ENCODE measurements at places on chromosomes 7 and 10.

DNA sequence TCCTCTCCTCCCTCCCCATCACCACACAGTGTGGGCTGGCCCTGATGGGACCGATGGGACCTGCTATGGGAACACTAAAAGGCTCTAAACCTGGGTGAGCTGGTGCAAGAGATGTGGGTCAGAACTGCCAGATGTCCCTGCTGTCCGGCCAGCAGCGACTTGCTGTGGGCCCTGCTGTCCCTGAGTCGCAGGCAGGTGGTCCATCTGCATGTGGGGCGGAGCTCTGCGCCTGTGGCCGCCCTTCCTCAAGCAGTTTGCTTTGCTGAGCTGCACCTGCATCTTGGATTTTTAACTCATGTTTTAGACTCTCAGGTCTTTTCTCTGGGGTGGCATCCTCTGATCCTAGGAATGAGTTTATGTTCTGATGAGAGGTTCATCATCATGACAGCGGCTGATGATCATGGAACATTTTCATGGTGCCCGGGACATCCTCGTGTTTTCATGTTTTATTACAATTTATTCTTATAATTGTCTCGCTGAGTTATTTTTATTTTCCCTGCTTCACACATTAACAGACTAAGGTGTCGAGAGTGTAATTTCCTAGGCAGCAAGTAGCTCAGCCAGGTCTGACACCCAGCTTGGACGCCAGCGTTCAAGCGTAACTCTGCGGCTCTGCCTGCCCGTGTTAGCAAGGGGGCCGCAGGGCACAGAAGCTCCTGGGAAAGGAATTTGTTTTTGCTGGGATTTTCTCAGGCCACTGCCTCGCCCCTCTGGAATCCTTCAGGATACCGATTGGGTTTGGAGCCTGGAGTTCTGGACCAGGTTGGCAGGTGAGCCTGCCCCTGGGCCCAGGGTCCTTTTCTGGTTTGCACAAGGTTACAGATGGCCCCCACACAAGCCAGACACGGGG lies 615.2 kb upstream of the FOXK1 start:
- DNase-seq: no peak

DNA sequence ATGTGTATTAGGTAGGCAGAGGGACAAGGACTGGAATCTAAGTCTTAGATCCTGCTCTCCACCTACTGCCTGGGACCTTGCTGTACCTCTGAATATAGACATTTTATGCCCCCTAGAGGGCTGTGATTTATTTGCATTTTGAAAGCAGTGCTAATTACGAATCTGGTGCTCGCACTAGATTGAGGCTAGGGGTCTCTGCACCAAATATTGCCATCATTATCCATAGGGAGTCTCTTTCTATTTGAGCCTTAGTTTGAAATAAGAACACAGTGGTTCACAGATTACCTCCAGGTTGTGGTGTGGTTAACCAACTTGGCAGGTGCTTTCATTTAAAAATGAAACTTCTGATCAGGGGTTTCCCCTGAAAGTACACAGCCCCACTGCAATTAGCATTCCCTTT lies 41.8 kb downstream of the CNNM1 start:
- no peak for DNase-seq

DNA sequence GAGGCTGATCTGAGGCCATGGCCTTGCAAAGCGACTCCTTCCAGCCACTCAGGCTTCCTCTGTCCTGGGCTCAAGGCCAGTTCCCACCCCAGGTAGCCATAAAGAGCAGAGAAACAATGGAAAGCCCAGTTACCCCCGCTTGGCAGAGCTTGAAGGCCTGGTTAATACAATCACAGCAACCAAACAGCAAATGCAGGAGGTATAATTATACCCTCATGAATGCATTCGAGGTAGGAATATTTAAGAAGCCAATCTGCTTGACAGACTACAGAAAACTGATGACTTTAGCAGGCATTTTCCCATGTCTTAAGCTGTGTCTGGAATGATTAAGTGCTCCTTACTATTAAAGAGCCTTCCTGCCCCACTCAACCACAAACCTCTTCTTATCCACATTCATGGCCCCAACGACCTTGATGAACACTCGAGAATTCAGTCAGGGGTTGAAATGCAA lies 114.1 kb upstream of the MACROH2A2 start:
- no peak for DNase-seq

DNA sequence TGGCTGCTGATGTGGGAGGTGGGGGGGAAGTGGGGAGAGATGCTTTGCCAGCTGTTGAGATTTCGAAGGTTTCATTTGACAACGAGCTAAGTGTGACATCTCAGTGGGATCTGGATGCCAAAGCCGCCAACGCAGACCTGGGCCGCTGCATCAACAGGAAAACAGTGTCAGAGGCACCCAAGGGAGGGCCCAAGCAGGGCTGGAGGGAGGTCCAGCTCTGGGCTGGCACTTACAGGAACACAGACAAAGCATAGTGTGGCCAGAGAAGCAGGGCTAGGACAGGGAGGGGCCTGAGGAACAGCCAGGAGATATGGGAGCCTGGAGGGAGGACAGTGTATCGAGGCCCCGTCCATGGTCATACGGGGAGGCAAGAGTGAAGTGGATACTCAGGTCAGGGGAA lies 73.1 kb downstream of the GTF2IRD1 start:
- no peak for DNase-seq

DNA sequence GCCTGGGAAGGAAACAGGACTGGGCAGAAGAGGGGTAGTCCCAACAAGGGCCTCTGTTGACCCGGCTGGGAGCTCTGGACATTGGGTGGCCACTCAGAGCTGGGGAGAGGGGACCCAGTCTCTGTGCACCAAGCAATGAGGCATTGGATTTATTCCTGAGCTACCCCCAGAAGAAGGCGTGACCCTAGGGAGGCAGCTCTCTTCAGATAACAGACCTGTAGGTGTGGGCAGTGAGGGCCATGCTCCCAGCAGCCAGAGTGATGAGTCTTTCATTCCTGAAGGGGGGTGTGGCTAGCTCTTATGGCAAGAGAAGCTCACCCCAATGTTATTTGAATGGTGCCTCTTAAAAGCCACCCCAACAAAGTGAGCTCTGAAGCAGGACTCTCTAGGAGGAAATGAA lies 20.4 kb downstream of the TEX36 start:
- DNase-seq: peak; percentile 4

- DNase-seq: no peak
These were observed 70.5 kb downstream of the SFMBT2 start for GRCh38 chr10:7340179-7340874.

DNA sequence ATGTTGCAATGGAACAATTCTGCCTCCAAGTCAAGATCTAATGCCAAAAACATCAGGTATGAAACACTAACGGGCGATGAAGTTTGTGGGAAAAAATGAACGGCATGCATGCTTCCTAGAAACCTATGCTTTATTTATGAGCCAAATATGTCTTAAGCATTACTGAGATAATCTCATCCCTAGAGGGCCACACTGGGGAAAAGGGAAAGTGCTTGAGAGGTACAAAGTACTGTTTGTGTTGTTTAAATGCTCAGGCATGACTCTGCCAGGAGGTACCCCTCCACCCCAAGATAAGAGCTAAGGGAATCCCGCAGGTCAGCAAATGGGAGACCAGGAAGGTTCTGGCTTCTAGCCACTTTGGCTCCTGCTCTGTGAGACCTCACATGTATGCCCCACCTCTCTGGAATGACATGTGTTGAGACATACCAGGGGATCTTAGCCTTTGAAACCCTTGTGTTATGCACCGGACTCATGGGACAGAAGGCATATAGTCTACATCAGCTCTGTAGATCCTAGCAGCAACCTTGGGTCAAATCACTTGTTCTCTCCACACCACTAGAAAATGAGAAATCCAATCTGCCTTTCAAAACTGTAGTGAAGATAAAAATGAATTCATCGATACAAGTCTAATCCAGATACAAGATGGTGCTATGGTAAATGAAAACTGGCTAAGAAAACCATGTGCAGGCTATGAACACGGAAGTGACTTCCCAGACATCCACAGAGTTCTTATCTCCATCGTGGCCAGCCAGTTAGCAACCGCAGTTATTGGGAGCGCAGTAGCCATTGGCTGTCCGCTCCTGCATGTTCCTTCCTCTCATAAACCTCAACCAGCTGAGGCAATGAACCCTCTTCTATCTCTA lies 61.0 kb downstream of the CREB3L2 start:
- no peak for DNase-seq

- DNase-seq: no peak
These were observed 135.8 kb downstream of the RGS10 start for GRCh38 chr10:119406601-119407253.

DNA sequence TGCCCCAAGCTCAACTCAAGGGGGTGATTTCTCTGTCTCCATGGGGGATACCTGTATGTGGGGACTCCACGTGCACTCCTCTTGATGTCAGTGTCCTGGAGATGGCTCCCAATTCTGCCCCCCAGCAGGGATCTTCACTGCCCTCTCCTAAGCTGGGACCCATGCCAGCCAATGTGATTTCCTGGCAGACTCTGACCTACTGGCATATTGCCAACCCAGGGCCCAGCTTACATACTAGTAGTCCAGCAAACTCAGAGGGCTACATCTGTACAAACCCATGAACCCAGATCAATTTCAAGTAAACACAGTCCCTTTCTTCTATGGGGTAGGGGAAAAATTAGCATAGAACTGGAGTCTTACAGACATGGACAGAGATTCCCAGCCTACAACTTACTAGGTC lies 26.2 kb upstream of the BMPR1A start:
- no peak for DNase-seq

DNA sequence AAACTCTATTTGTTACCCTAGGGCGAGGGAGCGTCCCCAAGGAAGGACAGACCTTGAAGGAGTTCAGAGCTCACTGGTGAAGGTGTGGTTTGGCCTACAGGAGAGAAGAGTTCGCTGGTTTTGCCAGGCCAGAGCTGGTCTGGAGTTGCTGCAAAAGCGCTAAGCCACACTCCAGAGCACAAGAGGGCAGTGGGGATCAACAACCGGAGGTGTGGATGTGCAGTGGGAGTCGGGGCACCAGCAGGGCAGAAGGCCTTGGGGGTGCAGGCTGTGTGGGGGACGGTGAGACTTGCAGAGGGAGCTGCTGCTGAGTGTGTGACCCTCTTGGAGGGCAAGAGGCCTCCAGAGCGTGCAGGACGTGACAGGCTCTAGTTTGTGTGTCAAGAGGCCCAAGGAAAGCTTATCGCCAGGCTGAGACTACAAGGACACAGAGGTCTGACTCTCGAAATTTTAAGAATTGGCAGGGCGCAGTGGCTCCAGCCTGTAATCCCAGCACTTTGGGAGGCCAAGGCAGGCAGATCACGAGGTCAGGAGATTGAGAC lies 14.3 kb upstream of the CUL1 start:
- DNase-seq: no peak

- no peak for DNase-seq
These were observed 134.4 kb downstream of the ARHGAP21 start for GRCh38 chr10:24589265-24589664.

DNA sequence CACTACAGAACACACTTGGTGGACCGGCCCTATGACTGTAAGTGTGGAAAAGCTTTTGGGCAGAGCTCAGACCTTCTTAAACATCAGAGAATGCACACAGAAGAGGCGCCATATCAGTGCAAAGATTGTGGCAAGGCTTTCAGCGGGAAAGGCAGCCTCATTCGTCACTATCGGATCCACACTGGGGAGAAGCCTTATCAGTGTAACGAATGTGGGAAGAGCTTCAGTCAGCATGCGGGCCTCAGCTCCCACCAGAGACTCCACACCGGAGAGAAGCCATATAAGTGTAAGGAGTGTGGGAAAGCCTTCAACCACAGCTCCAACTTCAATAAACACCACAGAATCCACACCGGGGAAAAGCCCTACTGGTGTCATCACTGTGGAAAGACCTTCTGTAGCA lies 14.6 kb downstream of the ZSCAN21 start:
- DNase-seq: no peak

DNA sequence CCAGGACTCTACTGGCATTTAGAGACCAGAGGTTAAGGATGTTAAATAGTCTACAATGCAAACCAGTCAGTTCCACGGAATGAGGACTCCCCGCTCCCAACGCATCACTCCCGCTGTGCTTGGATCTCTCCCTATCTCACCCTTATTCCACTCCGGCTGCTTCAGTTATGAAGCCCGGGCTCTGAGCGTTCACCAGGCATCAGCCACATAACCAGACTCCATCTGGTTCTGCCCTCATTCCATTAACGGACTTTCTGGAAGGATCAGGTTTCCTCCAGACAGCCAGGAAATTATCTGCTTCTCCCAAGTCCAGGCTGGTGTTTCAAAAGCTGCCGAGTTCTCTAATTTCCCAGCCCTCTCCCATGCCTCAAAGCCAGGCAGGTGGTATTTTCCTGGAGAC lies 499.3 kb downstream of the GLRX3 start:
- DNase-seq: no peak

- no peak for DNase-seq
These were observed 71.2 kb upstream of the IL6 start for GRCh38 chr7:22655781-22656180.

GRCh38 chr10:104218751-104219150 lies 13.4 kb downstream of the CFAP43 start:
- DNase-seq: no peak

DNA sequence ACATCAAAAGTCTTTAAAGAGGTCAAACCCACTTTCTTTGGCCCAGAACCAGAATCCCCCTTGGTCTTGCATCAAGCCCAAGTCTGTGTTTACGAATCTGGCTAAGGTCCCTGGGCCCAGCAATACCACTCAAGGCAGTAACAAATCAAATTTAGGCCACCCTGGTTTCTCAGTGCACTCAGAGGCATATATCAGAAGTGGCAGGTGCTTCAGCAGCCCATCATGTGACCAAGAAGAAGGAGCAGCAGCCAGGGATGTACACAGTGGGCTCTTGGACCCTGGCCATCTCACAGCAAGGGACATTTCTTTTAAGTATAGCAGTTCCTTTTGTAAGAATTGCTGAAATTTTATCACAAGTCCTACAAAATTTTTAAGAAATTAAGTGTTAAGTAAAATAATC lies 7.3 kb upstream of the SLC25A13 start:
- DNase-seq: no peak

- DNase-seq: no peak
These were observed 37.8 kb downstream of the CLRN3 start for GRCh38 chr10:127854769-127855590.

- no peak for DNase-seq
These were observed 39.3 kb downstream of the INSYN2A start for GRCh38 chr10:127157089-127157488.

- DNase-seq: peak; percentile 47
These were observed 608.4 kb upstream of the KCND2 start for GRCh38 chr7:119664601-119665000.

- no peak for DNase-seq
These were observed 76.6 kb downstream of the GPR37 start for GRCh38 chr7:124688991-124689390.

- DNase-seq: no peak
These were observed 146.2 kb upstream of the ASAH2 start for GRCh38 chr10:50397312-50398140.

- no peak for DNase-seq
These were observed 359.8 kb upstream of the MTPN start for GRCh38 chr7:136336932-136337331.

DNA sequence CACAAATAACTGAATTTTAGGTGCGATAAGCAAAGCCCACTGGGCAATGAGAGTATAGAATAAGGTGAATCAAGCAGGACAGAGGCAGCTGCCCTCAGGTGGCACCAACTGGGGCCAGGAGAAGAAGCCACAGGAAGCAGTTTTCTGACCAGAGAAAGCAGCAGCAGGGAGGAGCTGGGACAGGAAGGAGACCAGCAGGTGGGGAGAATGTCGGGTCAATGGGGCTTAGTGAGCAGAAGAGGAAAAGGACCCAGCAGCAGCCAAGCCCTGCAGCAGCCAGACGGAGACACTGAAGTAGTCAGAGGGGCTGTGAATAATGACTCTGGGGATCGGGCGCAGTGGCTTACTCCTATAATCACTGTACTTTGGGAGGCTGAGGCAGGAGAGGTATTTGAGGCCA lies 209.6 kb upstream of the SH2B2 start:
- DNase-seq: no peak

All from Caki2 (cell line).